ENCODE measurements at places on chromosomes 11 and 22.
A peak's percentile ranks its signal among the peaks of the same experiment; 100 is the strongest.

GRCh38 chr22:19775496-19776325 is 15.1 kb downstream of the TBX1 start:
- no peak for DNase-seq

DNA sequence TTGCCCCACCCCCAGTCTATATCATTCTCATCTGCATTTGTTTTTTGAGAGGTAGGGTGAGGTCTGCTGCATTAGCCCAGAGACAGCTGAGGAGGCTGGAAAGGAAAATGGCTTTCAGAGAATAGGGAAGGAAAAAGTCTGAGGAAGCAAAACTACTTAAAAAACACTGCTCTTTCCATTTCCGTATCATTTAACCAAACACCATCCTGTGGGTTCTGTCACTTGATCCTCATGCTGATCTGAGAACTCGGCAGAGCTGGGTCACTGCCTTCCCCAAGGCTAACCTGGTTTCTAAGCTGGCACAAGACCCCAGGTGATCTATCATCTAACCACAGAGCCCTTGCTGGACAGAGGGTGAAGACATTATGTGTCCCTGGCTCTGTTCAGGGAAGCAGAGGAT is 1.2 kb downstream of the FOLR2 start:
- DNase-seq, result no peak

DNA sequence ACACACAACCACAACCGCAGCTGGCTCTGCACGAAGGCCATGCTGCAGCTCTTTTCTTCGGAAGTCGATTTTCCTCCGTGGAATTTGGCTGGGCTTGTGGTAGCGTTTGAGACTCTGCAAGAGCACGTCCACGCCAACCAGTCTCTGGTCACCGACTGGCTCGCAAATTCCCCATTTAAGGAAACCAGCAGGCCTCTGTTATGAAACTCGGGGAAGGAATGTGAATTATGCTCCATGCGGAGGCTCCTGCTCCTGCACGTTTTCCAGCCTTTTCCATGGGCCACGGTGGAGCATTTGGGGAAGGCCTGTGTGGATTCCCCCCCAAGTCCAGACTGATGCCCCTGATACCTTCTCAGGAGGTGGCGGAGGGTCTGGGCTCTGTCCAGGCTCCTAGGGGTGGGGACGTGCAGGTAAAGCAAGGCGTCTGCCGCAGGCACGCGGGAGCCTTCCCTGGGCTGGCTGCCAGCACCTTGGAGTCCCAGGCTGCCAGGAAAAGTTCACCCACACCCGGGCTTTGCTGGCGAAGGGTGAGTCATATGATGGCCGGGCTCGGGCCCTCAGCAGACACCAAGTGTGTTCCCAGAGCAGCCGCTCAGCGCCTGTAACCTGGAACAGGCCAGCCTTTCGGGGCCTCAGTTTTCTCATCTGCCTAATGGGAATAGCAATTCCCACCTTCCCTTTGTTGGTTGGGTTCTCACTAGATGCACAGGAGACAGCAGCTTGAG is 41.9 kb downstream of the LRP5 start:
- no peak for DNase-seq

GRCh38 chr11:19703211-19703610 is 9.4 kb upstream of the NAV2 start:
- no peak for DNase-seq

GRCh38 chr22:35045451-35045850 is 20.5 kb upstream of the ISX start:
- DNase-seq, result no peak

DNA sequence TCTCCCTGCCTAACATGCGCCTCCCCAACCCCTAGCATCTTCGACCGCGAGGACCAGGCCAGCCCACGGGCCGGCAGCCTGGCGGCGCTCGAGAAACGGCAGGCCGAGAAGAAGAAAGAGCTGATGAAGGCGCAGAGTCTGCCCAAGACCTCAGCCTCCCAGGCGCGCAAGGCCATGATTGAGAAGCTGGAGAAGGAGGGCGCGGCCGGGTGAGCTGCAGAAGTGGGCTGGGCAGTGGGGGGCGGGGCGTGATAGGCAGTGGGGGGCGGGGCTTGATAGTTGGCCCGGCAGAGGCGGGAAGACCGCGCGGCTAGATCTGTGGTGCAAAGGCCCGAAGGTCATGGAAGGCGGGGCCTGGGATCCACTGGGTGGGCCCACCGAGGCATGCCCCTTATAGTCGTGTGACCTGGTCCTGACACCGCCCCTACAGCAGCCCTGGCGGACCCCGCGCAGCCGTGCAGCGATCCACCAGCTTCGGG is 8.7 kb downstream of the SELENOM start:
- DNase-seq, result no peak

- no peak for DNase-seq
Measured at GRCh38 chr11:64085906-64086257, 50.2 kb downstream of the FLRT1 start.

DNA sequence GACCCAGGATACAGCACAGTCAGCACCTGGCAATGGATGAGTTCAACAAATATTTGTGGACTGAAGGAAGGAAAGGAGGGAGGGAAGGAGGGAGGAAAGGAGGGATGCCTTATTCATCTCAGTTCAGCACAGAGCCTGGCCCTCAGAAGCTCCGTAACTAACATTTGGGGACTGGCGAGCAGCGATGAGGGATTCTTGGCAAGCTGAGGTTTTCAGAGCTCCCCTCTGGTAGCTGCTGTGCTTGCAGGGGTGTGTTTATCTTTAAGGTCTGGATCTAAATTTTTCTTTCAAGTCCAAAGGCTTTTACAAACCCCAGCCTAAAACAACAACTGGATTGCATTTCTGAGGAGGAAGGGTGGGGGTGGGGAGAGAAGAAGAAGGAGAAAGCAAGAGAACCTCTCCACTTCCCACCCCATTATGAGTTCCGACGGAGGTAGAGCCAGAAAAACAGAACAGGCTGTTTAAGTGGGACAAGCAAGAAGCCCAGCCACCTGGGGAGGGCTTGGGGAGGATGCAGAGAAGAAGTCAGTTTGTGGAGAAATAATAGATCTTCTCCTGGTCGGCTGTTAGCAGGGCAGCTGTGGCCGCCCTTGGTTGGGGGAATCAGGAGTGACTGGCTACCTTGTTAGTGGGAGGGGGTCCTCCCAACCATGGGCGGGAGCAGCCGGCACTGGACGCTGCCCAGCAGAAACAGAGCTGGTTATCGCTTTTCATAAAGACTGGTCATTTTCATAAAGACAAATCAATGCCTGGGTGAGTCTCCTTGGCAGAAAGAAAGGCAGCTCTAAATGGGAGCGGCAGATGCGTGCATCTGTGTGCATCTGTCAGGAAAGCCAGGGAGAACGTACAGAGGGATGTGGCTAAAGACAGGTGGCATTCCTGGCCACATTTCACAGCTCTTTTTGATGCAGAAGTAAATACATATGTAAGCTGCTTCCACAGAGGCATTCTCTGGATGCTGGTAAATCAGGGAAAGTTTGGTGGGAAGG is 78.0 kb downstream of the TSPAN18 start:
- no peak for DNase-seq

DNA sequence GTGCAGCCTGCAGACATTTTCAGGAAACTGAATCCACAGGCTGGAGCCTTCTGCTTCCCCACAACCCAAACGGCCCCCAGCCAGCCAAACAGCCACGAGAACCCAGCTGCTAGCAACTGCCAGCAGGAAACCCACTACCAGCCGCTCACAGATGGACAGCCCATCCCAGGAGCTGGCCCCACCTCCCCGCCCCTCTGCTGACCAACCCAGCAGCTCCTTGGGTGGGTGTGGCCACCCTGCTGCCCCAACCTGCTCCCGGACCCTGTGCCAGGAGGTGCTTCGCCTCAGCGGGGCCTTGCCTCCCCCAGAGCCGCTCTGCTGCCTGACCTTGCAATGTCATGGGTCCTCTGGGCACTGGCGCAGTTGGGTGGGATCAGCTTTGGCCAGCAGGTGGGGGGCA is 8.2 kb upstream of the CCDC188 start:
- DNase-seq, result no peak

DNA sequence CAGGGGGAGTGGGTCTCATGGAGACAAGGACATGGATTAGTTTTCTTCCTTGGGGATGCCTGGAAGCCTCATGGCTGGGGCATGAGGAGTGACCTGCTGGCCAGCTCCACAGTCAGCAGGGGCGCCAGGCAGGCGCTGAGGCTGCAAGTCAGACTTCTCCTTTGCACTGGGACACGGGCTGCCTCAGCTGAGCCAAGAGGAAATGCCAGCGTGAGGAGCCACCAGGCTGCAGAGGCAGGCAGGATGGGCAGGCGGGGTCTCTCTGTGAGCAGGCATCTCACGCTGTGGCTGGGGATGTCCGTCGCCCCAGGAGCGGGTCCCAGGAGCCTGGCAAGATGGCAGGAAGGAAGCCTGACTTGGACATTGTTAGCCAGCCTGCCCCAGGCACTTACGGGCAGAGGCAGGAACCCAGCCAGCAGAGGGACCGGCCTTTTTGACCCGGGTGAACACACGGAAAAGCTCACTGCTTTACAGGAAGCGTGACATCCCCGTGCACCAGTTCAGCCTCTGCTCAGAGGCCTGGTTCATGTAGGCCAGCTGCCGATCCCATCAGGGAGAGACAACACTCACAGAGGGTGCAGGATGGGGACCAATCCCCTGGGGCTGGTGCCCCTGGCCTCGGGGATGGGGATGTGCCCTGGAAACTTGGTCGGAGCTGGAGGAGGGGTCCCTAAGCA is 10.2 kb downstream of the GNB1L start:
- peak; percentile 25 for DNase-seq

DNA sequence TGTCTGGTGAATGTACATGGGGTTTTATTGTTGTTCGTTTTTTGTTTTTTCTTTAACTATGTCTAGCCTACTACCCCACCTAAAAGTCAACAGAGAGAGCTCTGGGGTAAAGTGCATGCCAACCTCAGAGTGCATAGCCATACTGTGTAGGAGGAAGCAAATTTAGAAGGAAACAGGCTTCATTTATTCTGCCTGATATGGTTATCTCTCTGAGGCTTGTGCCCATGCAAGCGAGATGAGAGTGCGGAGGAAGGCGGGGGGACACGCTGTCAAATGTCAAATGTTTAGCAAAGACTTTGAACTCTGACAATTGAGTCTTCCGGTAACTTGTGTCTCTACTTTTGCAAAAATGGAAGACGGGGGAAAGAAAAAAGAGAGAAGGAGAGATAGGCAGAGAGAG is 295.5 kb downstream of the ETS1 start:
- peak; percentile 76 for DNase-seq

DNA sequence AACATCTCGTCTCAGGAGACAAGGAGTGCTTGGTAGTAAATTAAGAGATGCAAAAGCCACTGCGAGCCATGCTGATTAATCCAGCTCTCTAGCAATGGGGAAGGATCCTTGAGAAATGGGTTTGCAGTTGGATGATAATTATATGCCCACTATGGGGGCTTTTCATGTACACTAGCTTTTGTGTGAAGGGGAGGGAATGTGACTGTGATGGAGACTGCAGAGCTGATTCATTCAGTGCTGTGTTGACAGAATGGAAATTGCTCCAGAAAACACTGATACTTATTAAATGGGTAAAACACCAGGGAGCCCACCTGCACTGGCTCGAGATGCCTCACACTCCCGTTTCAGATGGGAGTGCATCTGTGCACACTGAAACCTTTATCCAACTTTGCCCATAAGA is 37.0 kb upstream of the KIRREL3 start:
- no peak for DNase-seq

DNA sequence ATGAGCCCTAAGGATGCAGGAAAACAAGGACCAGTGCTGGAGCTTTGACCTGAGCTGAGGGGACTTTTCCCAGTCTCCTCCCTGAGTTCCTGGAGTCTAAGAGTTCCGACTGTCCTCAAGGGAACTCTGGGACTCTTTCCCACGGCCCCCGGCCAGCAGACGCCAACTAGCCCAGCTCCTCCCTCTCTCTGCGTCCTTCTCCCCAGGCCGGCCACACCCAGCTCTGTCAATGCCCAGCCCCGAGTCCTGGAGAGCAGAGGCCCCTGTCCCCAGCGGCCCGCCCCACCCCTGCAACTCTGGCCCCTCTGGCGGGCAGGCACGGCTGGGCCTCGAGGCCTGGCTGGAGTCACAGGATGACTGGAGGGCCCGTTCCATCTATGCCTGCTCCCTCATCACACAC is 29.8 kb downstream of the NECTIN1 start:
- no peak for DNase-seq

GRCh38 chr11:61564936-61565696 is 15.8 kb downstream of the SYT7 start:
- DNase-seq, result no peak

DNA sequence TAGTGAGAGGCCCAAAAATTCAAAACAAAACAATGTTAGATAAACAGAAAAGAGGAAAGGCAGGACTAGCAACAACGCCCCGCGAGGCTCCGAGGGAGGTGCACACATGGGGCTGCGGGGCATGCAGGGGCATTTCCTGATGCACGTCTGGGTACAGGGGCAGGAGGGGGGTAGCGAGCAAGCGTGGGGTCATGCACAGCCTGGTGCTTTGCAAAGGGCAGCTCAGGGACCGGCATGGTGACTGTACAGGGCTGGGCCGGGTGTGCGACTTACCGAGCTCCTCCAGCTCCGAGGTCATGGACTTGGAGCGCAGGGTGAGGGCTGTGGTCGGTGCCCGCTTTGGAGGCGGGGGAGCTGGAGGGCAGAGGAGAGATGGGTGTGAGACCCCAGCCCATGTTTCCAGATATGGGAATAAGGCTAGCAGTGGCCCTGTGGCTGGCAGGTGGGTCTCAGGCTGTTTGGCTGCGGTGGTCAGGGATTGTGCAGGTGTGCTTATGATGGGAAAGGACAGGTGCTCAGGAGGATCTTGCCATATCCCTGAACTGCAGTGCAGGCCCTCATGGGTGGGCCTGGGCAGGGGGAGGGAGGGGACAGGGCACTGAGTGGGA is 103.7 kb downstream of the CTTN start:
- DNase-seq, result no peak

DNA sequence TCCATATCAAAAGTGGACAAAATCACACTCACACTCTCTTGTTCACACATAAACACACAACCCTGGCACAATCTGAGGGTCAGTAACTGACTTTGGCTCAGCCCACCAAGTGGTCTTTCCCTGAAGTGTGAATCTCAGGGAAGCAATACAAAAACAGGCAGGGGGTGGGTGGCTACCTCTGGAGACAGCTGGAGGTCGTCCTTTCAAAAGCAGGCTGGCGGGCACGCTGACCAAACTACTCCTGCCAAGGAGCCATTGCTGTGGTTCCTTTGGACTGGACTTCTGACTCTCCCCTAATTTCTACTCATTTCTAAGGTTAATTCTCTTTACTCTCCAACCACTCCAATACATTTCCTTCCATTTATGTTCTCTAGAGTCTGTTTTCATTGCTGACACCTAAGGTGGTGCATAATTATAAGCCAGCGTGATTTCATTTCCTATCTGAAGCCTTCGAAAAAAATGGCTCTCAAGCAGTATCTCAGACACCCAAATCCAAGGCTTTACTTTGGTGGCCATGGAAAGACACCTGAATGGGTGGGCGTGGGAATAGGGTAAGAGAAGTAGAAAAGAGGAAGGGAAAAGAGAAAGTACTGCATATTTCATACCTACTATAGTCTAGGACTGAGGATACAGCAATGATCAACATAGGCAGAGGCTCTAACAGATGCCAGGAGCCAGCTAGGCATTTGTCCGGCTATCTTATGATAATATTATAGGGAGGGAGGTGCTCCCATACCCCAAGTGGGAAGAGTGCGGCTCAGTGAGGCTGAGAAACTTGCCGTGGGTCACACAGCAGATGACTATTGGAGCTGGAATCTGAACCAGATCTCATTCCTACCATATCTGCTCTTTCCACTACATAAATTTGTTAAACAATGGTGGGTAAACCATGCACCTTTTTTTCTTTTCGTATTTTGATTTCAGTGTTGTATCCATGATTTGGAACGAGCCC is 22.0 kb downstream of the FZD4 start:
- no peak for DNase-seq
